IPS DF 6.9 (cell line): ENCODE measurements at places on chromosomes 4 and X.
A peak's percentile ranks its signal among the peaks of the same experiment; 100 is the strongest.

GRCh38 chr4:122687531-122688061 is 44.9 kb upstream of the BBS12 start:
- DNase-seq: no peak

DNA sequence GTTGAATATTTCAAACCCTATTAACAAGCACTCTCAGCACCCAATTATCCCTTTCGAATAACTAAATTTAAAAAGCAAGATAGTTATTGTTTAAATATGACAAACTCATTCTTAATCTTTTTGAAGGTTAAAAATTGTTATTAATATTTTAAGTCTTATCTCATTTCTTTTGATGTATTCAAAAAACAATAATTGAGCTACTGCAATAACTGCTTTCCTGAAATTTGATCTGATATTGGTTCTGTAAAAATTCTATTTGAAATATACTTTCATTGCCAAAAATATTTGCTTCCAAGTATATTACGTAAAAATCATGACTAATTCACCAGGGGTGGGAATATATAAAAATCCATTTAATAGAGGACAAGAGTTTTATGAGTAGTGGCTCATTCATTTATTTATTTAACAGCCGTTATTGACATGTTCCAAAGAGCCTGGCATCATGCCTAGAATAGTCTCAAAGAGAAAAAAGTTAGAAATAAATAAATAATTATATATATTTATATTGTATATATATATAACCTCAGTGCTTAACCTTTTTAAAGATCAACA is 34.4 kb downstream of the GLRA3 start:
- DNase-seq: no peak

- DNase-seq: no peak
These were observed 43.2 kb upstream of the TMSB15B start for GRCh38 chrX:103919270-103919637.

DNA sequence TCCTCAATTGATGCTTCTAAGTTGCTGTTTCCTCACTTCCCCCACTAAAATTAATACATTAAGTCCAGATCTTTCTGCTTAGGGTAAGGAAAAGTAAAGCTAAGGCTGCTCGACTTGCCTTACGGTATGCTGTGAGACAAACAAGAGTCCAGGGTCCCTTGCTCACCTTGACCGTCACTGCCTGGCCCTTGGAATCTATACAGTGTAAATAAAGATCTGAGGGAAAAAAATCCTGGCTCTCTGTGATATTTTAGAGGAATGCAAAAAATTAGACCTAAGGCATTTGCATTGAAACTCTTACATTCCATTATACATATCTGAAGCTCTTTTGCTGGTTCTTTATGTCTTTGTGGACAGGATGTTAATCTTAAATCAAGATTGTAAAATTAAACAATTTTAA is 129.6 kb upstream of the HCCS start:
- no peak for DNase-seq

DNA sequence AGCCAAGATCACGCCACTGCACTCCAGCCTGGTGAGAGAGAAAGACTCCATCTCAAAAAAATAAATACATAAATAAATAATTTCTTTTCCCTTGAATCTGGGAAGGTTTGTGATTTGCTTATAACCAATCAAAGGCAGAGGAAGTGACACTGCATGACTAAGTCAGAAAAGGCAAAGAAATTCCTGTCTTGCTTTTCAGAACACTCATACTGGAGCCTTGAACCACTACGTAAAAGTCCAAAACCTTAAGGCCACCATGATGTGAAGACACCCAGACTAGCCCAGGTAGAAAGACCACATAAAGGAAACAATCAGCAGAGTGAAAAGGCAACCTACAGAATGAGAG is 36.6 kb downstream of the TMEM156 start:
- no peak for DNase-seq

DNA sequence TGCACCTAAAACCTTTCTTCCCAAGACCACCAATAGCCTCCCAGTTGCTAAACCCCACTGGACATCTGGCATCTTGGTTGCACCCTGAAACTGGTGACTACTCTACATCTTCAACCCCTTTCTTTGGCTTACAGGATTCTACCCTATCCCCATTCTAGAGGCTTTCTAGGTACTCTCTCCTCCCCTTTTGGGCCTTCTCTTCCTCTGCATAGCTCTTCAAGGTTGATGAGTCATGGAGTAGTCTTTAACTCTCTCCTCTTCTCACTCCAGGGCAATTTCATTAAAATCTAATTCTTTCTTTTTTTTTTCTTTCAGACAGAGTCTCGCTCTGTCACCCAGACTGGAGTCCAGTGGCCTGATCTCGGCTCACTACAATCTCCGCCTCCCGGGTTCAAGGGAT is 16.8 kb downstream of the APOO start:
- no peak for DNase-seq

GRCh38 chr4:1057403-1057745 is 45.9 kb downstream of the FGFRL1 start:
- DNase-seq: no peak

GRCh38 chr4:78606530-78607095 is 55.0 kb downstream of the ANXA3 start:
- no peak for DNase-seq

DNA sequence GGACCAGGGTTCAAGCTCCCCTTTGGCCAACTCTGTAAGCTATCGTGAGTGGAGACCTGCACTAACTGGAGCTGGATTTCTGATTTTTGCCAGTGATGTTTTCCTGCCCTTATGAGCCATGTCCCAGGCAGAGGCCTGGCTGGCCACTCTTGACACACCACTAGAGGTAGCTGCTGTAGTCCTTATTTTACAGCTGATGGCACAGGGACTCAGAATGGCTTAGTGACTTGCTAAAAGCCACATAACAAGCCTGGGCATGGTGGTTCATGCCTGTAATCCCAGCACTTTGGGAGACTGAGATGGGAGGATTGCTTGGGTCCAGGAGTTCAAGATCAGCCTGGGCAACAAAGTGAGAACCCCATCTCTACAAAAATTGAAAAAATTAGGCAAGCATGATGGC is 33.4 kb downstream of the CYTL1 start:
- peak; percentile 31 for DNase-seq

DNA sequence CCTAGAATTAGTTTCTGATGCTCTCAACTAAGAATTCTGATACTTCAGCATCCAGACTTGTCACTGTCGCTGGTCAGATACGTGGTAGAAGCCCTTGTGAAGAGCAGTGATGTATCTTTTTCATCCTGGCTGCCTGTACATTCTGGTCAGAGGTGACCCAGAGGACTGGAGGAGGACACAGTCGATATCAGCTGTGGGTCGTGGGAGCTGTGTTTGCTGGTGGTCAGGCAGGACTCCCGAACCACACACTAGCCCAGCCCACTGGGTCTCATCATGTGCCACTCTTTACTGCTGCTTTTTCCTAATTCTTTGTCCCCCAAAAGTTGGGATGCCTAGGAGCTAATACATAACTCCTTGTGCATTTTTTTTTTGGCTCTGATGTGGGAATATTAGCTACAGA is 6.5 kb downstream of the DCUN1D4 start:
- no peak for DNase-seq
